ENCODE measurements at places on chromosomes 2 and 18. TPM values are rescaled to one million over a fixed set of nuclear protein-coding genes. Genes with fewer than 3 reads are reported as not detected.
A peak's percentile ranks its signal among the peaks of the same experiment; 100 is the strongest.

INPP5D gene
- total RNA-seq, result 12.2 TPM

CCDC178 gene
- 1.7 TPM for total RNA-seq

VAMP5 gene
- total RNA-seq, result 35.6 TPM

RNASEH1 gene
- 34.5 TPM for total RNA-seq

VIT gene
- total RNA-seq, result 32.3 TPM

MZT2B gene
- total RNA-seq, result 282 TPM

CCDC68 gene
- total RNA-seq, result 2.6 TPM

ASAP2 gene
- total RNA-seq, result 24.0 TPM

IL18R1 gene
- total RNA-seq, result 11.8 TPM

CYP26B1 gene
- 3.6 TPM for total RNA-seq

SLC9A2 gene
- 0.17 TPM for total RNA-seq

MFF gene
- 117 TPM for total RNA-seq

FOXI3 gene
- total RNA-seq, result not detected

ALK gene
- 1.3 TPM for total RNA-seq

DOK6 gene
- total RNA-seq, result 0.83 TPM

AGXT gene
- total RNA-seq, result not detected

GRCh38 chr2:205731583-205731981, 49.3 kb downstream of the NRP2 start:
- H3K4me3 ChIP-seq, result no peak overlapping the region
- DNase-seq, result no peak
- H3K4me1 ChIP-seq, result peaks cover 100% of the 10 kb centered on the region
- H3K36me3 ChIP-seq, result peaks cover 36% of the 10 kb centered on the region
- peak overlapping the region; percentile 98 for H3K27ac ChIP-seq

- DNase-seq, result no peak
- no peaks in the 10 kb centered on the region for H3K27me3 ChIP-seq
- peak overlapping the region; percentile 25 for H3K4me3 ChIP-seq
- H3K27ac ChIP-seq, result no peak overlapping the region
- no peaks in the 10 kb centered on the region for H3K36me3 ChIP-seq
These were observed 73.0 kb upstream of the KCTD1 start for GRCh38 chr18:26621161-26622026.

DNA sequence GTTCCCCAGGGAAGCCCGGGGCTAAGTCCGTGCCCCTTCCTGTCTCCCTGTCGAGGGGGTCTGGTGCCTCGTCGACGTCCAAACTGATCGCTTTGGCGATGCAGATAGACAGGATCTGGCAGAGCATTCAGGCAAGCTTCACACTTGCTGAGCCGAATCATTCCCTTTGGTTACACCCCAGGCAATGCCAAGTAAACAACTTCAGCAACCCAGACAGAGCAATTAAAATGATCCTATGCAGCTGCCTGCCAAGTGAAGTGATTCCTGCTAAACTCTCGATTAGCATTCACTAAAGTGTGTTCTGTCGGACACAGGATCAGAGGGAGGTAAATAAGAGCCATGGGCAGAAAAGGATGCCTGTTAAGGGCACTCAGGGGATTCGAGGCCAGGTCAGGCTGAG, 108.2 kb upstream of the RAB12 start:
- no peaks in the 10 kb centered on the region for H3K27me3 ChIP-seq
- H3K27ac ChIP-seq, result no peak overlapping the region
- DNase-seq, result no peak

GRCh38 chr2:124489686-124490085, 464.6 kb downstream of the CNTNAP5 start:
- H3K27me3 ChIP-seq, result no peaks in the 10 kb centered on the region
- no peaks in the 10 kb centered on the region for H3K4me1 ChIP-seq
- no peaks in the 10 kb centered on the region for H3K36me3 ChIP-seq
- no peak overlapping the region for H3K4me3 ChIP-seq
- H3K27ac ChIP-seq, result no peak overlapping the region

DNA sequence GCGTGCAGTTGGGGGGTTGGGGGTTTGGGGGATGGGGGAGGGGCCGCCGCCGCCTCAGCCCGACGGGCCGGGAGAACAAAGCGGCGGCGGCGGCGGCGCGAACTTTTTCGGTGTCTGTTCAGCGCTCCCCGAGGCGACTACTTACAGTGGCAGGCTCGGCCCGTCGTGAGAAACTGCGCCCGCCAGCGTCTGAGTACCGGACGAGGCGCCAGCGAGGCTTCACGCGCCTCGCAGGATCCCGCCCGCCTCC, 172 bp downstream of the PRKD3 start:
- peak overlapping the region; percentile 93 for H3K4me3 ChIP-seq
- H3K4me1 ChIP-seq, result peaks cover 46% of the 10 kb centered on the region
- no peaks in the 10 kb centered on the region for H3K36me3 ChIP-seq
- H3K27ac ChIP-seq, result peak overlapping the region; percentile 94

GRCh38 chr2:2837746-2838547, 506.9 kb upstream of the MYT1L start:
- H3K27me3 ChIP-seq, result no peaks in the 10 kb centered on the region
- no peak for DNase-seq
- no peak overlapping the region for H3K27ac ChIP-seq

- H3K4me3 ChIP-seq, result peak overlapping the region; percentile 84
- H3K36me3 ChIP-seq, result no peaks in the 10 kb centered on the region
- DNase-seq, result no peak
- peaks cover 58% of the 10 kb centered on the region for H3K4me1 ChIP-seq
- H3K27me3 ChIP-seq, result no peaks in the 10 kb centered on the region
These were observed 1.3 kb downstream of the CEP68 start for GRCh38 chr2:65057391-65058052.

DNA sequence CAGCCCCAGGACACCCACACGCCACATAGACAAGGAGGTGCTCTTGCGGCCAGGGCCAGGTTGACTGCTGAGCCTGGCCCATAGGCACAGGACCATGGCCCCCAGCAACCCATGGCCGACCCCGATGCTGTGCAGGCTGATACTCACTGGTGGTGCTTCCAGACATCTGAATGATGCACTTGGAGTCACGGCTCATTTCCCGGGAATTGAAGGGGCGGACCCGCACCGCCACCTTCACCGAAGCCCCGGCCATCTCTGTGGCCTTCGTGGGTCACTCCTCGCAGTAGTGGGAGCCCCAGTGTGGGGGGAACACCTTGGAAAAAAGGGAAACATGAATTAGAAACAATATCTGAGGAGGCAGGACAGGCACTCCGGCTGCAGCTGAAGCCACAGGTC, 22.5 kb downstream of the KIF1A start:
- no peaks in the 10 kb centered on the region for H3K27me3 ChIP-seq
- H3K4me3 ChIP-seq, result no peak overlapping the region
- no peaks in the 10 kb centered on the region for H3K36me3 ChIP-seq
- H3K4me1 ChIP-seq, result no peaks in the 10 kb centered on the region

DNA sequence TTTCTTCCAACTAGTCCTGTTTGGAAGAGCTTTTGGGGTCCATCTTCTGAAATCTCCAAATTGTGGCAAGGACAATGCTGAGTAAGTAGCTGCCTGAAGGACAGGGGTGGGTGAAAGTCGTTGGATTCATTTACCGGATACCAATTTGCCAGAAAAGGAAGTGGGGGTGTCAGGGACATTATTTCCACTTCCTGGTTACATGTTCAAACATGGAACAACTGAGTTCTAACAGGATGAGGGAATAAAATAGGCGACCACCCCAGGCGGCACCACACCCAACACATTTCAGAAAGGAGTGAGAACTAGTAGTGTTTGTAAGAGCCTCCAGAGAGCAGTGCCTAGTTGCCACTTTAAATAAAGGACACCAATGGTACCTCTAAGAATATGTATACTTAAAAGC, 158.6 kb upstream of the SERTAD2 start:
- DNase-seq, result no peak
- no peaks in the 10 kb centered on the region for H3K27me3 ChIP-seq

- no peaks in the 10 kb centered on the region for H3K27me3 ChIP-seq
- H3K27ac ChIP-seq, result no peak overlapping the region
- peaks cover 15% of the 10 kb centered on the region for H3K4me1 ChIP-seq
These were observed 99.9 kb upstream of the MYO3B start for GRCh38 chr2:170077830-170078569.

DNA sequence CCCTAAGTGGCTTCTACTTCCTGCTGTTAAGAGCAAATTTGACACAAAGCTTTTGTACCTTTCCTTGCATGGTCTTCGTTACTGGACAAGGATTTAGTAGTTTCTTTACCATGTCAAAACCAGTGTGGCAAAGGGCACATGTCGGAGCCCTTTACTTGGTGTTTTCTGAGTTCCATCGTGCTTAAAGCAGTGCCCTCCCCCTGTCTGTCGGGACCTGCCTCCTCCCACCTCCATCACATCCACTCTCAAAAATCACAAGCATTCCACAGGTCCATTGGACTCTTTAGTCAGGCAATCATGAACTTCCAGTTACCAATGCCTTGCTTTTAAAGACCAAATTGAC, 763 bp downstream of the CCDC141 start:
- no peaks in the 10 kb centered on the region for H3K36me3 ChIP-seq
- H3K27ac ChIP-seq, result peak overlapping the region; percentile 32
- no peak for DNase-seq
- H3K27me3 ChIP-seq, result no peaks in the 10 kb centered on the region

- no peaks in the 10 kb centered on the region for H3K27me3 ChIP-seq
- no peak overlapping the region for H3K4me3 ChIP-seq
- no peaks in the 10 kb centered on the region for H3K36me3 ChIP-seq
- no peak for DNase-seq
These were observed 39.5 kb downstream of the INO80C start for GRCh38 chr18:35458271-35458670.

- no peaks in the 10 kb centered on the region for H3K27me3 ChIP-seq
- DNase-seq, result no peak
- no peaks in the 10 kb centered on the region for H3K36me3 ChIP-seq
- H3K27ac ChIP-seq, result no peak overlapping the region
These were observed 101.2 kb upstream of the FSHR start for GRCh38 chr2:49255409-49255971.

DNA sequence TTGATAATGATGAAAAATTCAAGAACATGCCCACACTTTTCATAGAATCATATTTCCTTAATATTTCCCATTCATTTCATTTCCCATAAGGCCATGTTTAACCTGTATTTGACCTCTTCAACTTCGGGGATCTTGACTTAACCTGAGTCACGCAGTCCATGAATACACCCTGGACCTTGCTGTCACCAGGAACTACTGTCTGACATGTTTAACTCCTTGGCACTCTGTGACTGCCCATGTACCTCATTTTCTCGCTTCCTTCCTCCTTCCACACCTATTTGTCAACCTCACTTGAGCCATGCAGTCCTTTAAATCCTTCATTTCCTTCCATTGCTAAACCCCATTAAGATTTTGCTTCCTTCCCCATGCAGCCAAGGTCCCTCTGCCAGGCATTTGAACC, 16.3 kb downstream of the ABCB11 start:
- no peak overlapping the region for H3K4me3 ChIP-seq
- no peaks in the 10 kb centered on the region for H3K27me3 ChIP-seq
- H3K4me1 ChIP-seq, result no peaks in the 10 kb centered on the region
- no peak for DNase-seq
- no peak overlapping the region for H3K27ac ChIP-seq
- H3K36me3 ChIP-seq, result no peaks in the 10 kb centered on the region

DNA sequence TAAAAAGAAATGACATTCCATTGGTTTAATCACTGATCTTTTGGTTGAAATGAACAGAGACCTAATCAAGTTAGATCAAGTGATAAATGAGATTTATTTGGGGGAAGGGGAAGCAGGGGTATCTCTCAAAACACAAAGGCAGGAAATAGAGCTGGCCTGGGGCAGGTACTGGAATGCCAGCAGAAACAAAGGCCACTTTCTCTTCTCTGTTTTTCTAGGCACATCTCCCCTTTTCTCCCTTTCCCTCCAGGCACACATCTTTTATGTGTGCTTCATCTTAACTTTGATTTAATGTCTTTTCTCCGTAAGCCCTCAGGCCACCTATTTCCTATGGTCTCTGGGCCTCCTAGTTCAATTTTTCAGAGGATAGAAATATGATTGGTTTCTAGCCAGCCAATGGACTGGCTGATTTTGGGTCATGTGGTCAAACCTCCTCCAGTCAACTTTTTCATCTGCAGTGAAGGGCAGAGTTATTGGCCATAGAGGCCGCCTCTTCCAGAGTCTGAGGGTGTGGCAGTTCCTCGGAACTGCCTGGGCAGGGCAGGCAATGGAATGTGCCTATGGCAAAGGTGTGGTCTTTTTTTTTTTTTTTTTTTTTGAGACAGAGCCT, 58.9 kb upstream of the FAM136A start:
- H3K4me3 ChIP-seq, result no peak overlapping the region
- H3K36me3 ChIP-seq, result no peaks in the 10 kb centered on the region
- DNase-seq, result no peak
- H3K27ac ChIP-seq, result no peak overlapping the region
- no peaks in the 10 kb centered on the region for H3K27me3 ChIP-seq
- H3K4me1 ChIP-seq, result no peaks in the 10 kb centered on the region

DNA sequence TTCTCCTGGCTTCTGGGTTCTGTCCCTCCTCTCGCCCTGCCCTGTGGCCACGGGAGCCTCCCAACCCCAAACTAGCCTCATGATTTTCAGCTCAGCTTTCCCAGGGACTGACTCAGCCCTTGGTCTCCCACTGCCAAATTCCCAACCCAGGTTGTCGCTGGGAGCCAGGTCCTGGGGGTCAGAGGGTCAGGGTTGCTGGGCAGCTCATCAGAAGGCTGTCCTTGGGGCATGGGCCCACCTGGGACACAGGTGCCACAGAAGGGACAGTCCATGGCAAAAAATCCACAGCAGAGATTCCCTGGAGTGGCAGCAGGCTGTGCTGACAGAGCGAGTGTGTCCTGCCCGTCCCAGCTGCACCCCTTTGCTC, 180.4 kb downstream of the TWIST2 start:
- H3K4me3 ChIP-seq, result no peak overlapping the region
- no peak for DNase-seq
- no peaks in the 10 kb centered on the region for H3K36me3 ChIP-seq
- no peak overlapping the region for H3K27ac ChIP-seq

DNA sequence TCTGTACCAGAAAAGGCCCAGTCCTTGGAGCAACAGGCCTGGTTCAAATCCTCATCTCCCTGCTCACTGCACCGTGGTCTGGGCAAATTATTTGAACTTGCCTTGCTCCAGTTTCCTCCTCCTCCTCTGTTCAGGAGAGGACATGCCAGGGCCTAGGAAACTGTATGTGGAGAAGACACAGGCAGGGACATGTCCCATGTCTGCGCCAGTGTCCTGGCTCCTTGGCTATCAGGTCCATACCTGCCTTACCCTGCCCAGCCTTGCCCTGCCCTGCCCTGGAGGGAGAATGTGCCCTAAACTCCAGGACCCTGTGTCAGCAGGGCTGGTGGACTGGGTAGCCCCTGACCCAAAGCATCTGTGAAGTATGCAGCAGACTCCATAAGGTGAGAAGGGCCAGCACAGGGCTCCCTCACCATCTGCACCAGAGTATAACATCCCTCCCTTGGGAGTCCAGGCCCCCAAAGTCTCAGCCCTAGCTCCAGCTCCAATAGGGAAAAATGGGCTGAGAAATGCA, 165.3 kb downstream of the GALNT1 start:
- no peak overlapping the region for H3K4me3 ChIP-seq
- H3K36me3 ChIP-seq, result no peaks in the 10 kb centered on the region

- H3K4me3 ChIP-seq, result no peak overlapping the region
- no peak overlapping the region for H3K27ac ChIP-seq
- no peak for DNase-seq
- H3K27me3 ChIP-seq, result no peaks in the 10 kb centered on the region
- peaks cover 2% of the 10 kb centered on the region for H3K4me1 ChIP-seq
- H3K36me3 ChIP-seq, result no peaks in the 10 kb centered on the region
These were observed 31.4 kb downstream of the KCNIP3 start for GRCh38 chr2:95328358-95329125.

Measured in esophagus muscularis mucosa (tissue), 4 donors.